Activated CD4-positive, CD25-positive, alpha-beta regulatory T cell treated with anti-CD3 and anti-CD28 coated beads, Interleukin-2, amount 50 U/mL, for 16 hours (primary cell): ENCODE measurements at places on chromosomes 16 and 17.

GRCh38 chr17:17711641-17712162 is 30.4 kb downstream of the RAI1 start:
- DNase-seq, result no peak

- DNase-seq, result no peak
These were observed 2.3 kb upstream of the PAFAH1B1 start for GRCh38 chr17:2591040-2591640.

DNA sequence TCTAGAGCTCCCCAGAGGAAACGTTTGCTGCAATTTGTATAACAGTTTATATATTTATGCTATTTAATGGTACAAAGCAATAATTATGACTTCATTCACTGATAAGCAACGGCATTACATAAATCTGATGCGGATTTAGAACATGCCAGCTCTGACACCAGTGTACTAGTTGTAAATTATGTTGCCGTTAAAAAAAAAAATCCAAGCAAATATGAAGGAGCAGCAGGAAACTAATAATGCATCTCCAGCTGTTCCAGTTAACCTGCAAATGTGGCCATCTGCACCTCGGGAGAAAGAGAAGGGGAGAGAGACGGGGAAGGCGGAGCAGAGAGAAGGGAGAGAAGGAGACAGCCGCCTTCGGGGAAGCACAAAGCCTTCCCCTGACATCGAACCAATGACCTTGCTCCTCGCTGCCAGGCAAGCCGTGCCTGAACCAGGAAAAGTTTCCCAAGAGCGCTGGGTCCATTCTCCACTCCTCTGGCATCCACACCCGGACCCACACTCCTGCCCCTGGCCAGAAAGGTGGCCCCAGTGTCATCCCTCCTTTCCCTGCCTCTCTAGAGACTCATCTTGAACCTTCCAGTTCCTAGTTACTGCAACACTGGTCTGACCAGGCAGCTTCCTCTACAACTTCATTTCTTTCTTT is 174.8 kb downstream of the C16orf78 start:
- DNase-seq, result no peak

GRCh38 chr17:17035490-17035889 is 6.8 kb upstream of the MPRIP start:
- DNase-seq, result no peak

DNA sequence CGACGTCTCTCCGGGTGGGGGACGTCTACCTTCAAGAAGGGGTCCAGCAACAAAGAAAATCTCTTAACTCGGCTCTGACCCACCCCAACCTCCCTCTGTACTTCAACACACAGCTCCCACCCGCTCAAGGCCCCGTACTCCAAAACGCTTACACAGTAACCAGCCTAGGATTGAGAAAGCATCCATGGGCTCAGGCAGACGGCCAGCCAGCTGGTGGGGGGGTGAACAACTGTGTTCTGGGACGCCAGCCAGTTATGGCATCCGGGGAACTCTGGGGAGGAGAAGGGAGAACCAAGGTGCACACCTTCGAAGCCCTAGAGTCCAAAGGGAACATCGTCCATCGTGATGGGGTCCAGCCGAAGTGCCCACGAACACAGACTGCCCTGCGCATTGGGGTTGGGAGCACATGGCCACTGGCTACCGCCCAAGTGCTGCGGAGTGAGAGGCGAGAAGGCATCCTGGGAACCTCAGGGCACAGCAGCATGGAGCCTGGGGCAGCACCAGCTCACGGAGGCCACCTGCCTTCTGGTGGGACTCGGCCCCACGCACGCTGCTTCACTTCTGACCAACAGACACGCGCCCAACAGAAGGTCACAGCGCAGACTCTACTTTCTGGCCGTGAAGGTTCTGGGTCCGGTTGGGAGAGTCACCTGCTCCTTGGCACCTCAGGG is 14.3 kb downstream of the SLC16A3 start:
- no peak for DNase-seq

DNA sequence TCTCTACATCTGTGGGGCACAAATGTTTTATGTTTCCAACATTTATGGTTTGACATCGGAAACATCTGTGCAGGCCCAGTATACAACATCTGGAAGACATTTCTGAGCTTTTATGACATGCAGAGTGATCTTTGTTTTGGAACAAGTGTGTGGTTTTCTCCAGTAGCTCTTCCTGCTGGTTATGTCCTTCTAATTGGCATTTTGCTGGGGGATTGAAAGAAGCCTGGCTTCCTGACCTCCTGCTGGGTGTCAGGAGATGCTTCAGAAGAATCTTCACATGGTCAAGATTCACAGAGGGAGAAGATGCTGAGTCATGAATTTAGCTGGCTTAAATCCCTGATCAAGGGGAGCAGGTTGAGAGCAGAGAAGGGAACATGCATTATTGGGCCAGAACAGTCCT is 279.5 kb upstream of the MYOCD start:
- DNase-seq, result no peak

DNA sequence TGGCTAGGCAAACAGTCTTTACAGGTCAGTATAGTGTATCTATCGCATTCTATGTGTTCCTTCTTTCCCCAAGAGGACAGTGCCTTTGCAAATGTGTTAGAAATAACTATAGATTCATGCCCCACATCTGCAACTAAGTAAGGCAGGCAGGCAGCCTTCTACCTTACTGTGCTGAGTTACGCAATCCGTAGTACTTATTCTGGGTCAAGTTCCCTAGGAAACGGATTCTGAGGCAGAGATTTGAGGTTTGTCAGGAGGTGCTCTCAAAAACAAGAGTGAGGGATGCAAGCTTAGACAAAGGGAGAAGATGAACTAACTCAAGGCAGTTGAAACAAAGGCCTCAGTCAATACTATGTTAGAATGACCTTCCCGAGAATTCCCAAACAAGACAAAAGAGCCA is 12.7 kb upstream of the ANKFY1 start:
- DNase-seq, result no peak

- DNase-seq, result no peak
These were observed 843.7 kb downstream of the CDH11 start for GRCh38 chr16:64278196-64278595.

DNA sequence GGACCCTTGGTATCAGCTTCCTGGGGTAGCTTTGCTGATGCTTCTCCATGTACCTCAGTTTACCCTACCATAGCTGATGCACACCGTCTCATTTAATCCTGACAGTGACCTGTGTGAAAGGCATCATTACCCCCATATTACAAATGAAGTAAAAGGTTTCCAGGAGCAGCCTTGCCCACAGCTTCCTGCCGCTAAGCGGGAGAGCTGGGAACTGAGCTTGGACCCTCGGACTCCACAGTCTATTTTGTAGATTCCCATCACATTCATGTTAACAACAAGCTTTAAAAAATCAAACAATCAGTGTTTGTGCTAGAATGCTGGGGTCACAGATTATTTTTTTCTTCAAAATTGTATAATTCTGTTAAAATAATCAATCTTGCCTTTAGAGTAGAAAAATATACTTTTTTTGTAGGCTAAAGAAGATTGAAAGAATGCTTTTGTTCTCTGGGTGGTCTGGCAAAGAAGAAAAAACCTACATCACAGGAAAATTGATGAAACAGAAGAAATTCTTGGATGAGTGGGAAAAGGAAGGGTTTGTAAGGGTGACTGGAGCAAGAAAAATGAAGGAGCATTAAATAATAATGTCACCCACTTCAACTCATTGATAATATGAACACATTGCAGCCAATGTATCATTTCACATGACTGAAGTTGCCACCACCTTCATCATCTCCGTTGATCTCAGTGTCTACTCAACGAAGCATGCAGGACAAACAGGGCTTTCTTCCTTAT is 9.5 kb upstream of the USP10 start:
- DNase-seq, result no peak

- DNase-seq, result no peak
These were observed 270.6 kb downstream of the CPPED1 start for GRCh38 chr16:12532871-12533610.

DNA sequence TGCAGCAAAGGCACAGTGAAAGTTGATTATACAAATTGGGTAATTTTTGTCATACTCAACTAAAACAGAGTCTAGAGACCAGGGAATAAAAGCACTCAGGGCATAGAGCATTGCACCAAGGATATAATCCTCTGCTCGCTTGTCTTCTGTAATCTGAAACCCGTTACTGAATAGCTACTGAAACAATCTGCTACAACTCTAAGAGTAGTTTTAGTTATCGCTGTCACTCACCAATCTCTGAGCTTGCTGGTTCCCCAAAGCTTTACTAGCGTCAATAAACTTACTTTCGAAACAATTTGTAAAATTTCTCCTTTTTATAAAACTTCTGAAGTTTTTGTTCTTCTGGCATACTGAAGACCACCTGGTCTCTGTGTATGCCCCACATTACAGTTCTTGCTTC is 22.9 kb upstream of the SLC35G3 start:
- no peak for DNase-seq

DNA sequence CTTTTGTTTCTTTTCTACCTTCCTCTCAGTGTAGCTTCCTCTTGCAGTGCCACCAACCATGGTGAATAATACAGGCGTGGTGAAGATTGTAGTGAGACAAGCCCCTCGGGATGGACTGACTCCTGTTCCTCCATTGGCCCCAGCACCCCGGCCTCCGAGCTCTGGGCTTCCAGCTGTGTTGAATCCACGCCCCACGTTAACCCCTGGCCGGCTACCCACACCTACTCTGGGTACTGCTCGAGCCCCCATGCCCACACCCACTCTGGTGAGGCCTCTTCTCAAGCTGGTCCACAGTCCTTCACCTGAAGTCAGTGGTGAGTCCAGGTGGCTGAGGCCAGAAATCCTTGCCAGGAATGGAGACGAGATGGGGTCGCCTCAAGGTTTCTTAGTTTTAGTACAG is 23.9 kb downstream of the SRCAP start:
- no peak for DNase-seq

DNA sequence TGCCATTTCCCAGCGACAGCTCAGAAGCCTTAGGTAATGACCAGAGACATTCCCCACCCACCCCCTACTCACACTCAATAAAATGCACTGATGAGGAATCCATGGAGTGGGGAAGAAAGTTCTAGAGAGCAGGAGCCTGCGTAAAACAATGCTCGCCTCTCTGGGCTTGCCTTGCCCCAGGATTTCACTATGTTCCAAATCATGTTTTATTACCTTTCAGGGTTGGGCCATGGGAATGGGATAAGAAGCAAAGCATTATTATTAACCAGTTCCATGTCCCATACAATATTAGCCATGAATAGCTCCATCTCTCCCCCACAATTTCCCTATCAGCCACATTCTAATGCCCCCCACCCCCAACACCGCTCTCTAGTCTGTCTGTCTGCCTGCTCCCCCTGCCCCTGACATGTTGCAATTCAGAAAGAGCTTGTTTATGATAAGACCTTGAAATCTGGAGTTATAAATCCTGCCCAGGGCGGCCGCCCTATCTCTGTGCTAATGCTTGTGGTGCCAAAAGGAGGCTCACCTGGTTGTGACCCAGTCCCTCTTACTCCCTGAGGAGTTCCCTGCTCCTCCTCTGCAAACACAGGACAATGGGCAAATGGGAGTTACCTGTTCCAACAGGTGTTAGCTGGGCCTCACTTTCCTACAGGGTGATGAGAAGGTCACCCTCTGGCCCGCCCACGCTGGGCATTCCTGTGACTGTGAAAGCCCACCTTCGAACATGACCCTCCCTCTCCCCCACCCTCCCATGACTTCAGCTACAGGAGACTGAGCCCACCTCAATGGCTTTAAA is 28.0 kb upstream of the DDX52 start:
- no peak for DNase-seq

GRCh38 chr17:7356072-7356549 is 1.2 kb downstream of the TMEM95 start:
- DNase-seq, result peak; percentile 71

DNA sequence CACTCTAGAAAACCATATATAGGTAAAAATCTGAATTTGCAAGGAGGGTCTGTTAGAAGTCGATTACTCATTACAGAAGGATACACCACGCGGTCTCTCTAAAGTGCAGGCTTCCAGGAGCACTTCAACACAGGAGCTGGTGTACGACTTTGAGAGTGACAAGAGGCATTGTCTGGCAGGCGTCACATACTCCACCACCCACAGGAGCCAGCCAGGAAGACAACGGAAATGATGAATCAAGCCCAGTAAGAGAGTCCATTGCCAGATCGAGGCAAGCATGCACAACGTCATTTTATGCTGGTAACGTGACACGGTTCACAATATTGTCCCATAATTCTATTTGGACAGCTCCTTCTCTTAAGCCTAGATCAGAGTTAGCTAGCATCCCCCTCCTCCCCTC is 15.0 kb upstream of the CACNG4 start:
- no peak for DNase-seq

GRCh38 chr16:85917012-85917411 is 18.1 kb downstream of the IRF8 start:
- DNase-seq, result no peak

DNA sequence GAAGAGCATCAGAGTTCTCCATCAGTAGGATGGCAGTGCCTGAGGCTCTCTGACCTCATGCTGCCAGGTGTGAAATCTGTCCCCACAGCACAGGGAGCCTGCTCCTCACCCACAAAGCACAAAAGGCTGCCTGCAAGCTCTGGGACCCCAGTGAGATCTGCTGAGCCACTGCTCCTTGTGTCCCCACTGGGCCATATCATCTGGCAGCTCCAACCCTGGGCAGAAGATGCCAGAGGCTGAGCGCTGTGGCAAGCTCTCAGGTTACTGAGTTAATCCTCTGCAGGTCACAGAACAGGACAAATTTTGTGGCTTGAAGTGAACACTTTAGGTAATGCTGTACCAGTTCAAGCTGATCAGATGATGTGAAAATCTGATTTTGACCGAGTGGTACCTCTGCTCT is 26.7 kb upstream of the ERN1 start:
- DNase-seq, result no peak
